ENCODE measurements at places on chromosomes 3 and 15.

- no peak for DNase-seq
Observed at GRCh38 chr3:195544634-195545033, 1.5 kb upstream of the PPP1R2 start.

- no peak for DNase-seq
Observed at GRCh38 chr3:171420667-171421066, 39.5 kb downstream of the TNIK start.

GRCh38 chr3:9448643-9449042, 51.2 kb downstream of the SETD5 start:
- no peak for DNase-seq

DNA sequence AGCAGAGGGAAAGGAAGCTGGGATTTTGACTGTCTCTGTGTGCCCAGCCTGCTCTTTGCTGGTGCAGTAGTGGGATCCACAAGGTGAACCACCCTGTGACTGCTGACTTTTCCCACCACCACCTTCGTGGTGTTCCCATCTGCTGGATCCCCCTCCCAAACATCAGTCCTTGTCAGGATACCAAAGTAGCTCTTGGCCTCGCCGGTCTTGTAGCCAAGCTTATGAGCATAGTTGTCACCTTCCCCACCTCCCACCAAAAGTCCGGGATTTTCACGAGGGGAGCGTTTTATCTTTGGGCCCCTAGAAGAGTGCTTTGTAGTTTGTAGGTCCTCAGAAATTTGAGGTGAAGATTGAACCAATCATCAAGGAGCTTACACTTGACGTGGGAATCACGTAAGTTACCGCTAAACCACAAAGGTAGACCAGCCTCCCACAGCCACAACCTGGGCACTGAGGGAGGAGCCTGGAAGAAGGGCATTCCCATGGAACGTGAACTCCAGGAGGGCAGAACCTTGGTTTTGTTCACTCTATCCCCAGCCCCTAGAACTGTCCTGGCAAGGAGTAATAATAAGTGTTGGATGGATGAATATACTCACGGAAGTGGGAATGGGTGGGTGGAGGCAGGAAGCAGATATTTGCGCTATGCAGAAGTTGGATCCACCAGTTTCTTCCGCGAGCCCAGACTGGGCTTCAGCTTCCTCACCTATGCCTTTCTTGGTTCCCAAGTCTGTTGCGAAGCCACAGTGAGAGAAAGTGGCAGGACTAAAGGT, 814 bp upstream of the TEX264 start:
- DNase-seq, result no peak

GRCh38 chr3:177889161-177889560, 647.1 kb upstream of the KCNMB2 start:
- no peak for DNase-seq

DNA sequence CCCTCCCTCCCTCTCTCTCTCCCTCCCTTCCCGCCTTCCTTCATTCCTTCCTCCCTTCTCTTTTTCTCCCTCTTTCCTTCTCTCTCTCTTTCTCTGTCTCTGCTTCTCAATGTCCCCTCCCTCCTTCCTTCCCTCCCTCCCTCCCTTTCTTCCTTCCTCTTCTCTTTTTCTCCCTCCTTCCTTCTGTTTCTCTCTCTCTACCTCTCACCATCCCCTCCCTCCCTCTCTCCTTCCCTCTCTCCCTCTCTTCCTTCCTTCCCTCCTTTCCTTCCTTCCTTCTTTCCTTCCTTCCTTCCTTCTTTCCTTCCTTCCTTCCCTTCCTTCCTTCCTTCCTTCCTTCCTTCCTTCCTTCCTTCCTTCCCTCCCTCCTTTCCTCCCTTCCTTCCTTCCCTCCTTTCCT, 504.6 kb downstream of the EPHA3 start:
- DNase-seq, result no peak

- no peak for DNase-seq
Observed at GRCh38 chr15:38074029-38074428, 139.6 kb downstream of the TMCO5A start.

- no peak for DNase-seq
Observed at GRCh38 chr3:54488297-54488696, 365.9 kb downstream of the CACNA2D3 start.

DNA sequence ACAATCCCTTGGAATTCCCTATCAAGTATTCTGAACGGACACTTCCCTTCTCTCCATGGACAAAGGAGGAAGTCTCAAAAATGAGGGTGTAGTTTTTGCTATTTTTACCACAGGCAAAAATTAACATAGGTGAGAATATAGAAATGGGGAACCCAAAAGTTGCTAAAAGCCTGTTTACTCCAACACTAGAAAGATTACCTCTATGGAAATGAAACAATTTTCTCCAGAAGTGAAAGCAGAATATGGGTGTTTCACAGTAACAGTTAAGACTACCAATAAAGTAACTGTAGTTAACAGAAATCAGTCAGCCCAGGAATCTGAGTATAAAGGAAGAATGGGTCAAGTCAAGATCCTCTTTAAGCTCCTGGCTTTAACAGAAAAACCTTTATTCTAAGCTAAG, 9.3 kb downstream of the TRA2B start:
- DNase-seq, result no peak

- DNase-seq, result no peak
Observed at GRCh38 chr3:52805270-52806039, 10.9 kb downstream of the ITIH3 start.

DNA sequence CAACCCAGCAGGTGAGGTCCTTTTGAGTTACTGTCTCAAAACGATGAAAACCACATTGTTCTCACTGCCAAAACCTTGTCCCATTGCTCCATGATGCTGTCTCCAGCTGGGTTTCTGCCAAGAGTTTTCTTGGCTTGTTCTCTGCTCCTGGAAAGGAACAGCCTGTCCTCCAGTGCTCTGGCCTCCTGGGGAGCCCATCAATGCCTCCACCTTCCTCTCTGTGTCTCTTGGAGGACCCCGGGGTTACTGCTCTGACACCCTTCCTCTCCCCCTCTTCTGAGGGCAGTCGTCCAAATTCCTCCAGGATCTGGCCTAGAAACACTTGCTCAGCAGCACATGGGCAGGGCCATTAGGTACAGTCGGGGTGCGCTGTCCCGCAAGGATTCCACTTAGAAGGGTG, 63.9 kb upstream of the RGMA start:
- no peak for DNase-seq

DNA sequence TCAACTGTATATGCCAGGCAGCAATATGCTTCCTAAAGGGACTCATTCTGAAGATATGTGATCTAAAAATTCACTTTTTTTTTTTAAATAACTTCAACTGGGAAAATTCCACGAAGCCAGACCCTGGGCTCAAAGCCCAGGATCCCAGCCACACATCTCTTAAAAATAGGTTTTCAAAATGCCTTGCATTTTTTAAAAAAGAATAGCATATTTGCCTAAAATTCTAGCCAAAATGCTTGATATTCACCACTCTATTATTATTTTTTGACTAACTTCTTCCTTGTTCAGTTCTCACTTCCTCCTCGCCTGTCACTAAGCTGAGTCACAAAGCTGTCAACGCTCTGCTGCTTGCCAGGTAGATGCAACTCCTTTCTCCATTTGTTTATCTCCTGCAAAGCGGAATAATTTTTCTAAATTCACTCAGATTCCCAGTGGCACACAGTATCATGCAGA, 28.0 kb upstream of the VGLL4 start:
- DNase-seq, result no peak

GRCh38 chr15:58987036-58987435, 427 bp upstream of the RNF111 start:
- no peak for DNase-seq

GRCh38 chr15:58240191-58240932, 102.2 kb downstream of the AQP9 start:
- no peak for DNase-seq

DNA sequence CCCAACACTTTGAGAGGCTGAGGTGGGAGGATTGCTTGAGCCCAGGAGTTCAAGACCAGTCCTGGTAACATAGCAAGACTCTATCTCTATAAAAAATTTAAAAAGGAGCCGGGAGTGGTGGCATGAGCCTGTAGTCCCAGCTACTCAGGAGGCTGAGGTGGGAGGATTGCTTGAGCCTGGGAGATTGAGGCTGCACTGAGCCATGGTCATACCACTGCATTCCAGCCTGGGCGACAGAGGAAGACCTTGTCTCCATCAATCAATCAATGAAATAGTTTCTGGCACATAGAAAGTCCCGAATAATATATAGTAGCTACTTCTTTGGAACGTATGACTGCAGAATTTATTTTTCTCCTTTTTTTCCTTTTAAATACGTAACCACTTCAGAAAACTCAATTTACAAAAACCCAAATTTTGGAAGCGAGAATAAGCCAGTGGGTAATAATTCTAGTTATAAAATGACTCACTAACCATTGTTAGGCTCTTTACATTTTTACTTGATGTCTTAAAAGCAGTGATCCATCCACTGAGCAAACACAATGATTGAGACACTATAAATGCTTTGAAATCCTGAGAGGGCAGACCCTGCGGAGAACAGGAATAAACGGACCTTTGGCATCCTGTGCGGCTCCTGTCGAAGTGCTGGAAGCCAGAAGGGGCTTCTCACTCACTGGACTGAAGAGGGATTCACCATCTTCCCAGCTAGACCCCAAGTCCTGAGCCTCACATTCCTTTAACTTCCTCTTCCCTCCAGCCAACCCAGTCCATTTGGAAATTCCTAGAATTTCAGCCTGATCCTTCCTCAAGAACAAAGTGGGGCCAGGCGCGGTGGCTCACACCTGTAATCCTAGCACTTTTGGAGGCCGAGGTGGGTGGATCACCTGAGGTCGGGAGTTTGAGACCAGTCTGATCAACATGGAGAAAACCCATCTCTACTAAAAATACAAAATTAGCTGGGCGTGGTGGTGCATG, 68.4 kb upstream of the MFGE8 start:
- DNase-seq, result no peak

- DNase-seq, result no peak
Observed at GRCh38 chr15:33163816-33164215, 30.7 kb downstream of the FMN1 start.

- DNase-seq, result no peak
Observed at GRCh38 chr15:76401285-76401684, 64.7 kb downstream of the ISL2 start.
